ENCODE measurements at places on chromosomes 11 and 22.

DNA sequence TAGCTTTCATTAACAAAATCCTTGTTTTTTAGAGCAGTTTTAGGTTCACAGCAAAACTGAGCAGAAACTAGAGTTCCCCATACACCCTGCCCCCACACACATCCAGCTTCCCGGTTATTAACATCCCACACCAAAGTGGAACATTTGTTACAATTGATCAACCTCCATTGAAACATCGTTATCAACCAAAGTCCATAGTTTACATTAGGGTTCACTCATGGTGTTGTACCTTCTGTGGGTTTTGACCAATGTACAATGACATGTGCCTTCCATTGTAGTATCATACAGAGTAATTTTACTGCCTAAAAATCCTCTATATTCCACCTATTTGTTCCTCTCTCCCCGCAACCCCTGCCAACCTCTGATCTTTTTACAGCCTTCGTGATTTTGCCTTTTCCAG is 28.5 kb downstream of the PRDM11 start:
- no peak for DNase-seq

- DNase-seq: no peak
These were observed 55.0 kb downstream of the RTL6 start for GRCh38 chr22:44442851-44443595.

- no peak for DNase-seq
These were observed 1045.1 kb downstream of the TBC1D22A start for GRCh38 chr22:47807506-47807905.

GRCh38 chr11:20962581-20962980 is 293.2 kb downstream of the NELL1 start:
- DNase-seq: no peak

DNA sequence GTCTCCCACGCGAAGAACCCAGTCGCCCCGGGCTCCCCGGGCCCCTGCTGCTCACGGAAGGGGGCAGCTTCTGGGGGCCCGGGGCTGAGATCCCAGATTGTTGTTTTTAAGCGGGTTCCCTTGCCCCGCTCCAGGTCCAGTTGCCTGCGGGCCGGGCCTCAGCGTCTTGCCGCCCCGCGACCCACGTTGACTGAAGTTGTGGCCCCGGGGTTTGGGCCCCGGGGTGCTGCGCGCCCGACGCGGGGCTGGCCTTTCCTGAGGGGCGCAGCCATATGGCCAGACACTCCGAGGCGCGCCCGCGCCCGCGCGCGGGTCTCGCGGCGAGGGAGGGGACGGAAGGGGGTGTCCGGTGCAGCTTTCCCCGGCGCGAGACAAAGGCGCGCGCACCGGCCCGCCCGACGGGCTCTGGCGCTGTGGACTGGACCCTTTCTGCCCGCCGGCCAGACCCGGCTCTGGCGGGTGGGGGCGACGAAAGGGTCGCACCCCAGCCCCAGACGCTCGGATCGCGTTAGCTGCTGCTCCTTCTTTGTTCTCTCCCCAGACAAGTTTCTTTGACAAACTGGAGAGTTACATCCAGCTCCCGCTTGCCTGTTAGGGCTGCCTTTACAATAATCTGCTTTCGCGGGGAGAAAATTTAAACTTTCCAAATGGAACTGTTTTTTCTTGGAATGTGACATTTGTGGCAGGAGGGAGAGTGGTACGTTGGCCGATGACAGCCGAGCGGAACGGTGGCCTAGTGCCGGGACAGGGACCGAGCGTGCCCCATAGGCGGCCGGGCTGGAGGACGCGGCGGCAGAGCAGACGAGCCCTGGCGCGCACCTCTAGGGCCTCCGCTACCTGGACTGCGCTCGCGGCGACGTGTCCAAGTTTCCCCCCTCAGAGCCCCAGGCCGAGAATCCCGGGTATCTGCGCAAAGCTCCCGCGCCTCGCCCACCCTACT is 716 bp downstream of the AMOTL1 start:
- peak; percentile 28 for DNase-seq

DNA sequence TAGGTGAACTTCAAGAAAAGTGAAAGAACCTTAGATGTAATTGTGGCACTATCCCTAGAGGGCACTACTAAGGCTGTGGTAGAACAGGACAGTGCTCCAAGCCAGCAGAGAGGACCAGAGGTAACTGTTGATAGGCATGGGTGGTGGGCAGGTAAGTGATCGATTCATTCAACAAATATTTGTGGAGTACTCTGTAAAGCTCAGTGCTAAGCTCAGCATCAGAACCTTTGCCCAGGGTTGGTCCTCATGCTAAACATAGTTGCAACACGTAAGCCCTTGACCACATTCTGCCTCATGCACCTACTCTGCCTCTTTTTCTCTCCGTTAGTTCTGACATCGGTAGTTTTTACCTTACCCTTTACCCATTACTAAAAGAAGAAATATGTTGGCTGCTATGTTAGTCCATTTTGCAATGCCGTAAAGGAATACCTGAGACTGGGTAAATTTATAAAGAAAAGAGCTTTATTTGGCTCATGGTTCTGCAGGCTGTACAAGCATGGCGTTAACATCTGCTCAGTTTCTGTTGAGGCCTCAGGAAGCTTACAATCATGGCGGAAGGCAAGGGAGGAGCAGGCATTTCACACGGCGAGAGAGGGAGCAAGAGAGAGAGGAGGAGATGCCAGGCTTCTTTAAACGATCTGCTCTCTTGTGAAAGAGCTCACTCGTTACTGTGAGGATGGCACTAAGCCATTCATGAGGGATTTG is 18.4 kb upstream of the NNMT start:
- DNase-seq: no peak

- DNase-seq: peak; percentile 34
These were observed 10.0 kb downstream of the SHANK2 start for GRCh38 chr11:71242391-71242790.
